Activated naive CD4-positive, alpha-beta T cell treated with anti-CD3 and anti-CD28 coated beads, Interleukin-2, amount 50 U/mL, for 72 hours (primary cell): ENCODE measurements at places on chromosomes 11 and 22. TPM values are rescaled to one million over a fixed set of nuclear protein-coding genes. Genes with fewer than 3 reads are reported as not detected.

GRCh38 chr11:13391217-13391616 is 71.8 kb downstream of the BTBD10 start:
- no peak for DNase-seq

Gene DTX4
- total RNA-seq = 0.16 TPM

Gene GRM5
- total RNA-seq = not detected

Gene CASP4
- total RNA-seq = 40.1 TPM

Gene NPTXR
- total RNA-seq = 1.1 TPM

DNA sequence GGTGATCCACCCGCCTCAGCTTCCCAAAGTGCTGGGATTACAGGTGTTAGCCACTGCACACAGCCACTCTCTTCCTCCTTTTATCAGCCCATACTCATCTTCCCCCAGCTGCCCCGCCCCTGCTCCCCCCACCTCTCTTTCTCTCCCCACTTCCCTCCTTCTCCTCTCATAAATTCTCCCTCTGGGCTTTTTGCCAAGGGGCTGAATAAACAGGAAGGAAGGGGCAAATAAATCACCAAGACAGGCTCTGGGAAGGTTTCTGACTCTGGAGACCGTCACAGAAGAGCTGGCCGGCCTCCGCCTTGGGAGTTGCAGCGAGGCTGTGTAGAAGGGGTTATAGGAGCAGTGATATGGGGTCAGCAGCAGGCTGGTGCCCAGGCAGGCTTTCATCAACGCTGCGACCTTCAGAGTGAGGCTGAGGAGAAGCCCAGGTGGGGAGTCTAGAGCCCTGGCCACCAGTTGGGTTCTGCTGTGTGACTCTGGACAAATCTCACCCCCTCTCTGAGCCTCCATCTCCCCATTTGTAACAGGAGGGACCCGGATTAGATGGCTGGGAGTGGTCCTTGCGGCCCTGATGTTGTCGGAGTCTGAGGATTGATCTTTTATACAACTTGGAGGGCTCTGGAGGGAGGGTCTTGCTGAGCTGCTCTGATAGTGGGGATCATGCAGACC is 62.6 kb upstream of the RASD2 start:
- no peak for DNase-seq

DNA sequence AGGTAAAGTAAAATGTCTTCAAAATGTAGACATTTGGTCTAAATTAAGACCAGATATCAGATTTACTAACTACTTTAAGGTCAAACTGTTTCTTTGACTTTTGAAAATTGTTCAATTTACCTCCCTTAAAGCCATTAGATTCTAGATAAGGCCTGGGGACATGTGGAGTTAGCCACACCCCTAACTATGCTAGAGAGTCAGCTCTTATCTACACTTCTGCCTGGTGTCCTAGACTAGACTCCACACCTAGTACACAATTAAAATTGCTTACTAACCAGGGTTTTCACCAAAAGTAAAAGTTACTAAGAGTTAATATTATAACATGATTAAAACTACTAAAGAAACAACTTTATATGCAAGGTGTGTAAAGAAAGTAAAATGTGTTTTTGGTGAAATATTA is 43.6 kb upstream of the DBX1 start:
- no peak for DNase-seq

DNA sequence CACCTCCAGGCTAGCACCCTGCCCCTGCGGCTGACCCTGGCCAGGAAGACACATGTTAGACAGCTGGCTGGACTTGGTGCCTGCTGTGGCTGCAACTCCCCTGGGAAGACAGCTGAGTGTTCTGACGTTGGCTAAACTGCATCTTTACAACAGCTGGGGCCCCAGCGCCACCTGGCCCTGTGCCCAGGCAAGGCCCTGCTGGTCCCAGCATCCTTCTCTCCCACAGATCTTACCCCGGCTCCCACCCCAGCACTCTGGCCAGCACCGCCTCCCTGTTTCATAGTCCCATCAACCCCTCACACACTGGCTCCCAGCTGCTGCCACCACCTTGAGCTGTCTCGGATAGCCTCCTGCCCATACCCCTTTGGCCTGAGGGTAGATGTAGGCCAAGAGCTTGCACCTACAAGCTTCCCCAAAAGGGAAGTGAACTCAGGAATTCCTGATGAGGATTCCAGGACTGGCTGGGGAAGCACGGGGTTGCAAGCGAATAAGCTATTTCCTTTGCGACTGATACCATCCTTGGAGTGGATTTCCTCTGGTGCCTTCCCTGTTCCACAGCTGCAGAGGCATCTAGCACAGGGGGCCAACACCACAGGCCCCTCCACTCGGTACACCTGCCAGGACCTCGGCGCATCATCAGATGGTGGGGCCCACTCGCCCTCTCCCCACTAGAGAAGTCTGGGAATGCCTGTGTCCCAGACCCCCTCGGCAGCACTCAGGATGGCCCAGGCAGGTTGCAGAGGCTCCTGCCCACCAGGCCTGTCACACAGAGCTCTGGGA is 28.5 kb downstream of the RSPH14 start:
- no peak for DNase-seq

Gene SNX32
- 3.8 TPM for total RNA-seq

DNA sequence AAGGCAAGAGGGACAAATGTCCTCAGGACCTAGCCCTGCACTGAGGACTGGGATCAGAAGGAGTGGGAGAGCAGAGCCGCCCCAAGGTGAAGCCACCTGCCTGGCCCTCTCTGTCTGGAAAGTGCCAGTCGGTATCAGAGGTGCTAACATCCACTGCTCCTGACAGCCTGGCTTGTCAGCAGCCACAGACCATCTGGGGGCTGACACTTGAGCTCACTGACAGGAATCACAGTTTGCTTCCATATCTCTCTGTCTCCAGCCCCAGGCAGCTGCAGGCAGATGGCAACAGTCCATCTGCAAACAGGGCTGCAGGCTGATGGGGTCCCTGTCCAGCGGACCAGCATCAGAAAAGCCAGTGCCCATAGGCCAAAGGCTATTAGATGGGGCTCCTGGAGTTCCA is 5.5 kb downstream of the OPCML start:
- no peak for DNase-seq

DNA sequence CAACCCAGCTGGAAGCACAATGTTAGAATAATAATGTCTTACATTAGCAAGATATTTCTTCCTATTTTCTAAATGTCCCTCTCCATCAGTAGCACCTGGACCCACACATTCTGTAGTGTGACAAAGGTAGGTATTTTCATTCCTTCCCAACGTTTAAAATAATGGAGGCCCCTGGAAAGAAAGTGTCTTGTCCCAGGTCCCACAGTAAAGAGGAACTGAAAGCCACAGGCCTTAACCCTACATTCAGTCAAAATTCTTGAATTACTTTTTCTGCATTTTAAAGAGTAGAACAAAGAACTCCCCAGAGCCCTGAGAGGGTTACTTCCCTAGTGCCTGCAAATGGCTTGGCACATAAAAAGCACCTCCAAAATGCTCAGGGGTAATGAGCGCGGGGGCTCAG is 26.3 kb downstream of the OPCML start:
- no peak for DNase-seq

Gene ALDH3B2
- total RNA-seq = not detected

Gene LRRC75B
- total RNA-seq = 0.91 TPM

DNA sequence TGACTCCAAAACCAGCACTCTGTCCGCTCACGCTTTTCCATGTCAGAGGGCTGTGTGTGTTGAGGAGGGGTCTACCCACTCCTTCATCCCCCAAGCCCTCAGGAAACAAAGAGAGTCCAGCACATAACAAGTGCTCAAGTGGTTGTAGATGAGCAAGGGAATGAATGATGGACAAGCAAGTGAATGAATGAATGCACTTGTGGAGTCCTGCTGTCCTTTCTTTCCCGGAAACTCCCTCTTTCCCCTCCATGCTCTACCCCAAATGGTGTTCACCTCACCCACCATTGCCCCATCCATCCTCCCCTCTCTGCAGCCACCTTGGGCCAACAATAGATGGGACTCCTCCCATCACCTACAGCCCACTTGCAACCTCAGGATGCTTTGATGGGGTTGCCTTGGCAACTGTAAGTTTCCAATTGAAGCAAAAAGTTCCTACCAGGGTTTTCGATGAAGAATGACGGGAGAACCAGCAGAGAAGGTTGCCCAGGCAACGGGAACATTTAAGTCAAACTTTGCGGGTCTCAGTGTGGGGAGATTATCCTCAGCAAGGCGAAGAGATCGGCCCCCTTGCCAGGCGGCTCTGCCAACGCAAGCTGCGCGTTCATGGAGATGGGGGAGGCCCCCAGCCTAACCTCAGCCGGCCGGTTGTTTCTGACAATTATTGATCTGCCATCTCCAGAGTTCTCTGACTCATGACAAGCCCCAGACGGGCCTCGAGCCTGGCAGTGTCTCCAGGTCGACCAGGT is 51.1 kb downstream of the MCM5 start:
- DNase-seq = no peak
